ENCODE measurements at places on chromosomes 3 and 15. TPM values are rescaled to one million over a fixed set of nuclear protein-coding genes. Genes with fewer than 3 reads are reported as not detected.

Gene ITPKA
- total RNA-seq: 14.9 TPM

GRCh38 chr3:44223299-44223698 lies 18.4 kb upstream of the TOPAZ1 start:
- peaks cover 15% of the 10 kb centered on the region for H3K27me3 ChIP-seq
- H3K36me3 ChIP-seq: no peaks in the 10 kb centered on the region
- H3K4me3 ChIP-seq: no peak overlapping the region
- no peak for DNase-seq

Gene WDR49
- total RNA-seq: 0.14 TPM

DNA sequence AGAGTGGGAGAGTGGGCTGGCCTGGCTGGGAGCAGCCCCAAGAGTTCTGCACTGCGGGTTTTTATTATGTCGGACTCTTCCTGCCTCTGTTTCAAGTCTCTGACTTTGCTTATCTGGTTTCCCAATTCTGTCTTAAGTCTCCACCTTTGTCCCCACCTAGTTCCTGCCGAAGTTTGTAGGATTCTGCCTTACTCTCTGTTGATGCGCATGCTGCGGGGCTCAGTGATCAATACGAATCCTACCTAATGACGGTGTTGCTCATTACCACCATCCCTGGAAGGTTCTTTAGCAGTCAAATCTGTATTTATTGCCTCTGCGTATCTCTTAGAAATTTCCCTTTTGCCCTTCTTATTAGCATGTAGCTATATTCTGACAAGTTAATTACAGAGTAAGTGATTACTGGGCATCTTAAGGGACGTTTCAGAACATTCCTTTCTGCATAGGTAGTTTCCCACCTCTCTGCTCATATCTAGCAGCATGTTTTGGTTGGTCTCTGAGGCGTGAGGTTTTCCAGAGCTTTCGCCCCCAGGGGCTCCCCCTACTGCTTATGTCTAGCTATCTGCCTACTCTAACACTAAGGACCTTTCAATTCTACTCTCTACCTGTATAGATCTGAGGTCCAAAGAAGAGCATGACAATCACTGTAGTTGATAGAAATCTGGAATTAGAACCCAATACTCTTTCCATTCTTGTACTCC lies 236.0 kb upstream of the EIF1B start:
- peaks cover 16% of the 10 kb centered on the region for H3K27me3 ChIP-seq
- no peaks in the 10 kb centered on the region for H3K4me1 ChIP-seq
- H3K27ac ChIP-seq: no peak overlapping the region
- H3K4me3 ChIP-seq: no peak overlapping the region
- no peaks in the 10 kb centered on the region for H3K36me3 ChIP-seq

DNA sequence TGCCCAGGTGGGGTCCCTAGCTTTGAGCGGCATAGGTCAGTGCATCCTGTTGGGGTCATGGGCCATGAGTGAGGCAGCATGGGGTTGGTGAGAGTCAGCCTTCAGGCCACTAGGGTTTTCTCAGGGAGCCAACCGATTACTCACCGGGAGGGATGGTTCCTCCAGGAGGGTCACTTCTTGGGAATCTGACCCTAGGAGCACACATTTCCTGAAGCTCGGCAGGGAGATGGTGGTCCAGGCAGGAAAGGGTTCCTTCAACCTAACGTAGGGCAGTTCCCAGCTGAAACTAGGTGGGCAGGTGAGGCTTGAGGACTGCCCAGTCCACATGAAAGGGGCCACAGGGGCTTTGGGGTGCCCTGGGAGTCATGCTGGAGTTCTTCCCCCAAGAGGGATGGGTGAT lies 218.0 kb downstream of the UBE3A start:
- H3K27me3 ChIP-seq: no peaks in the 10 kb centered on the region
- H3K4me1 ChIP-seq: no peaks in the 10 kb centered on the region
- H3K27ac ChIP-seq: no peak overlapping the region
- no peak overlapping the region for H3K4me3 ChIP-seq
- DNase-seq: no peak

Gene DMXL2
- total RNA-seq: 8.8 TPM

Gene TSC22D2
- 20.9 TPM for total RNA-seq
